ENCODE measurements at places on chromosomes 16 and 17.

DNA sequence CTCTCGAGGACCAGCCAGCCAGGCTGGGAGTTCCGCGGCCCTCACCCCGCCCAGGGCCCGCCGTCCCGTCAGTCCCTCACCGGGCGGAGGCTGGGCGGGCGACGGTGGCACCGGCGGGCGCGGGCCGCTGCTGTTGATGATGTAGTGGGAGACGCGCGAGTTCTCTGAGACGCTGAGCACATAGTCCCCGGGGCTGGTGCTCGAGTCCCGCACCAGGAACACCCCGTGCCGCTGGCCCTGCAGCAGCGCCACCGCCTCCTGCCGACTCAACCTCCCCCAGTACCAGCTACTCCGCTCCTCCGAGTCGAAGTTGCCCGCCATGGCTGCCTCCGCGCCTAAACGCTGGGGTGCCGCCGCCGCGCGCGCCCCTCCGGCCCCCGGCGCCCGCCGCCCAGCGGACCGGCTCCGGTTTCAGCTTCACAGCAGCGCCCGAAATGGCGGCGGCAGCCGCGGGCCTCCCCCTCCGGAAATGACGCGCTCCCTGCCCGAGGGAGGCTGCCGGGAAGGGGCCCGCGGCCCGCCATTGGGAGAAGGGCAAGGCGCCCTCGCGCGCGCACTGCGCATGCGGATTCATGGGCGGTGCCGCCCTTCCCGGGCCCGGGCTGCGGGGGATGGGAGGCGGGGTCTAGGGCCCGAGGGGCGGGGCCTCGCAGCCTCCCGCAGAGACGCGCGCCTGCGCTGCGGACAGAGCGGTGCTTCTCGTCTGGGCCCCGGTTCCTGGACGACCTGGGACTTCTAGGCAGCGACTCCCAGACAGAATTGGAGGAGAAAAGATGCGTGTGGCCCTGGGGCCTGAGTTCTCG is at the start of gene CRK:
TSS of gene CRK (minus strand) at position 436 of the 803 bp plus-strand sequence. CDS start at position 321, 115 bp downstream.
- peak; percentile 71 for DNase-seq

GRCh38 chr17:2215616-2216364 is 87.8 kb downstream of the SMG6 start:
- DNase-seq = no peak

DNA sequence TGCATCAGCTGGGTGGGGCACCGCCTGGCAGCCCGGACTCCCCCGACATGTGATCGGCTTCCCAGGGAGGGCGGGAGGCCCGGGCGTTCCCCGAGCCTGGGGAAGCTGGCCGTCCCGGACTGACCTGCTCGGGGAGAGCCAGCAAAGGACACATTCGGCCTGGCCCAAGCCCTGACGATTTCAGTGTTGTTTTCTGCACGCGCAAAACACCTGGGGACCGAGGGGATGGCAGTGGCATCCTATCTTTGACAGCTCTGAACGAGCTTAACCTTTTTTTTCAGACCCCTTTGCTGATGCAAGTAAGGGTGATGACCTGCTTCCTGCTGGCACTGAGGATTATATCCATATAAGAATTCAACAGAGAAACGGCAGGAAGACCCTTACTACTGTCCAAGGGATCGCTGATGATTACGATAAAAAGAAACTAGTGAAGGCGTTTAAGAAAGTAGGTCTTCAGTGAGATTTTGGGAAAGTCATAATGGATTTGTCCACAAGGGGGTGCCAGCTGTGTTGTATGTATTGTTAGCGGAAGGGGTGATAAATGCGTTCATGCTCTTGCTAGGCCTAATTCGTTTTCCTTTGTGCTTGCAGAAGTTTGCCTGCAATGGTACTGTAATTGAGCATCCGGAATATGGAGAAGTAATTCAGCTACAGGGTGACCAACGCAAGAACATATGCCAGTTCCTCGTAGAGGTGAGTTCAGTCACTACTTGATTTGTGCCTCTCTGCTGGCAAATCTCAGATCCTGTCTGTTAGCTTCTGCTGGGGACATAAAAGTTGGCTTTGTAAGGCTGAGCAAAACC is 1.0 kb downstream of the EIF1 start:
- DNase-seq = no peak

DNA sequence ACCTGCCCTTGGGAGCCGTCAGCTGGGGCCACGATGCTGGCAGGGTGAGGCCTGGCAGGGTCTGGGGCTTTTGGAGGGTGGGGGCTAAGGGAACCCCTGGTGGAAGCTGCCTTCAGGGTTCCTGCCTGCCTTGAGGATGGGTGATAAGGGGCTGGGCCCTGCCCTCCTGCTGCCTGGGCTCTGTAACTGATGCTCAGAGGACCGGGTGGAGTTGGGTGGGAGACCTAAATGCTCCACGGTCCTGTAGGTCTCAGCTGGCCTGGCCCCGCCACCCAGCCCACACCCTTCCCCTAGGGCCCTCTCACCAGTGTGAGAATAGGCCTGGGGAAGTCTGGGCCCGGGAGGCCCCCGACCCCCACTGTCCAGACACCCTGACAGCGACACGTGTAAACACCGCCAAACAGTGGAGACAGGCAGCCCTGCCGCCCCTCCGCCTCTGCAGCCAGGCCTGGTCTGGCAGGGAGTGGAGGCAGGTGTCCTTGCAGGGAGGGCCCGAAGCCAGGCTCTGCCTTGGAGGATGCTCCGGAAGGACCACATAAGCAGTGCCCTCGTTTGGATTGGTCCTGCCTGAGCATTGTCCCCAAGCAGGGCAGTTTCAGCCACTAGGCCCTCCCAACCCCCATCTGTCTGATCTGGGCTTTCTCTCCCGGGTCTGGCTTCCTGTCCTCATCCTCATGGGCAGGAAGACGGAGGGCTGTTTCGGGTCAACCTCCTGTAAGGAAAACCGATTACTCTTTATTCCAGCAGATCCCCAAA is 6.5 kb upstream of the BAHCC1 start:
- DNase-seq = no peak

- DNase-seq = no peak
These were observed 1.5 kb downstream of the GGA2 start for GRCh38 chr16:23508589-23509440.

DNA sequence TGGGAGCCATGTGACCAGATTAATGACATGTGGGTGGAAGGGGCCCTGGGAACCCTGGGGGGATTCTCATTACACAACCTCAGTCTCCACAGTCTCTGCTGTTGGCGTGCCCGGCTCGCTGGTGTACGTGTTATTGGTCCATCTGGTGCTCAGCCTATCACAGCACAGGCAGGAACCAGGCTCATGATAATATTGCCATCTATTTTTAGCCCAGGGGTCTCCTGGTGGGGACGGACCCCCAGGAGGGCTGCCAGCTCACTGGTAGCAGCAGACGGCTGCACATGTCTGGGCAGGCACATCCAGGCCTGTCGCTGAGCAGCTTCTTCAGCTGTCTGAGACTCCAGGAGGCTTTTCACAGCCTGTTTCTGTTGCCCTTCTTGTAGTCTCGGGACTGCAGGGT is 123.8 kb downstream of the RAB11FIP4 start:
- DNase-seq = no peak

- DNase-seq = no peak
These were observed 2.1 kb downstream of the HIRIP3 start for GRCh38 chr16:29993191-29993902.

DNA sequence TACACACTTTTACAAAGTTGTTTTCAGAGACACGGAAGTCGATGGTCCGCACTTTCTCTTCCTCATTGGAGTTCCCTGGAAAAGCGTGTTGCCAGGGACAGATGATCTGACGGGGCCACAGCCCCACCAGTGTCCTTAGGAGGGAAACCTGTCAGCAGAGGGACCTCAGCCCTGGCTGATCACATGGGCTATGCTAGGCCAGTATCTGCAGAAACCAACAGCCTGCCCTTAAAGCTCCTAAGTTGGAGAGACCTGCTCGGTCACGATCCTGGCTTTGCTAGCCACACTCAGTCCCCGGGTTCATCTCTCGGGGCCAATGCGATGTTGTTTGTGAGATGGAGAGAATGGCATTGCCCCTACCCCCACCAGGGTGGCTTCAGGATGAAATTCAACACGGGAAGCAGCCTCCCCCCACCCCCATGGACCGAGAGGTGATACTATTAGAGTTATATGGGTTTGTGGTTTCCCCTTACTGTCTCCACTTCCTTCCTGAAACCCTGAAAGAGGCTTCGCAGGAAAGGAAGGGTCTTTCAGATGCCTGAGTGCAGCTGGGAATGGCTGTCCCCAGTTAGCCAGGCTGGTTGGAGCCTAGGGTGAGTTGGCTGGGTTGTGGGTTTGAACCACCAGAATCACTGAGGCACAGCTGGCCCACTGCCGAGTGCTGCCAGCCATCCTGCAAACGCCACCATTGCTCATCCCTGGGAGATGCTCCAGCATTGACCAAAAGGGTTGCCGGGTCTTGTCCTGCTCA is 16.6 kb downstream of the RMI2 start:
- DNase-seq = no peak

- no peak for DNase-seq
These were observed 12.4 kb upstream of the CACNG4 start for GRCh38 chr17:66952031-66952524.

DNA sequence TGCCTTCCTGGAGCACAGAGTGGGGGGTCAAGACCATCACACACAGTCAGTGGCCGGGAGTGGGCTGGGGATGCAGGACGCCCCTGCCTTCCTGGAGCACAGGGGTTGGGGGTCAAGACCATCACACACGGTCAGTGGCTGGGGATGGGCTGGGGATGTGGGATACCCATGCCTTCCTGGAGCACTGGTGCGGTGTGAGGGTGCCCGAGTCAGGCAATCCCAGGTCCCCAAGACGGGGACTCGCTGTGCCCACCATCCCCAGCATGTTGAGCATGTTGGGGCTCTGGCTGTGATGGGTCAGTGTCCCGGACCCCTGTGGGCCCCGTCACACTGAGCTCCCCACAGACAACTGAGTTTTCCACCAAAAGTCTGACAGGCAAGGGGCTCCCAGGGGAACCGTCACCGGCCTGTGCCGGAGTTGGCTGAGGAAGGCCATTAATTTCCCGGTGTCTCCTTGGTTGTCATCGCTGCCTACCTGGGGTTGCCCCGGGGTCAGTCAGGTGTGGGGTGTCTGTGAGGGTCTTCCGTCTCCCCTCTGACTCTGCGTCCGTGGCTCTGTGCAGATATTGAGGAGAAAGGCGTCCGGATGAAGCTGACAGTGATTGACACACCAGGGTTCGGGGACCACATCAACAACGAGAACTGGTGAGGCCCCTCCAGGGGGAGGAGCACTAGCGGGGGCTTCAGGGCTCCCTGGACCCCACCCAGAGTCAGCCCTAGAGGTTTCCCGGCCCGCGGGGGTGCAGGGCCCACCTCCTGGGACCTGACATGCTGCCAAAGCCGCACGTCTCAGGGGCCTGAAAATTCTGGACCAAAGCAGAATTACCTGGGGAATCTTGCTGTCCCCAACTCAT is 347.1 kb downstream of the SEC14L1 start:
- no peak for DNase-seq

DNA sequence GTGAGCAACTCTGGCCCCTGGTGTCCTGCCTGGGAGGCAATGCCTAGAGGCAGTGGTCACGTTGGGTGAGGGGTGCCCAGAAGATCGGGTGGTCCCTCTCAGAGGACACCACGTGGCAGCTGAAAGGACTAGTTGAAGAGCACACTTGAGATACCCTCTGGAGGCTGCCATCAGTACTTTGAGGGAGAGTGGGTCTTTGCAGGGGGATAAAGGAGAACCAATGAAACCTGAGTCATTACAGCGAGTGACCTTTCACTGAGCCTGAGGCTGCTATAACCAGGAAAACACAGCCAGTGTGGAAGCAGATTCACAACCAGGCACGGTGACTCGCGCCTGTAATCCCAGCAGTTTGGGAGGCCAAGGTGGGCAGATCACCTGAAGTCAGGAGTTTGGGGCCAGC is 18.9 kb downstream of the CA4 start:
- no peak for DNase-seq

DNA sequence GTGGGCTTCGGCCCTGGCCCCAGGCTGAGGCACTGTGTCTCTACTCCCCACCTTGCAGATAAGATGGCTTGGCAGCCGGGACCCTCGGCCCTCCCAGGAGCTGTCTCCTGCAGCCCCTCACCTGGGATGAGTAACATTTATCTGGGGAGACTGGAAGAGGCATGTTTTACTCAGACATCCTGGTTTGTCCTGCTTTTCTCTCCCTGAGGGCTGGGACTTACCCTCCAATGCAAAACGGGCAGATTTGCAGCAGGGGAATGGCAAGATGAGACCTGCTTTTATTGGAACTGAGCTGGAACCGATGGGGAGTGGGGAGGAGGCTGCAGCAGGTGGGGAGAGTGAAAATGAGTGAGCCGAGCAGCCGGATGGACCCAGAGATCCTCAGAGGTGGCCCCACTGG is 27.3 kb upstream of the UBE2G1 start:
- no peak for DNase-seq

DNA sequence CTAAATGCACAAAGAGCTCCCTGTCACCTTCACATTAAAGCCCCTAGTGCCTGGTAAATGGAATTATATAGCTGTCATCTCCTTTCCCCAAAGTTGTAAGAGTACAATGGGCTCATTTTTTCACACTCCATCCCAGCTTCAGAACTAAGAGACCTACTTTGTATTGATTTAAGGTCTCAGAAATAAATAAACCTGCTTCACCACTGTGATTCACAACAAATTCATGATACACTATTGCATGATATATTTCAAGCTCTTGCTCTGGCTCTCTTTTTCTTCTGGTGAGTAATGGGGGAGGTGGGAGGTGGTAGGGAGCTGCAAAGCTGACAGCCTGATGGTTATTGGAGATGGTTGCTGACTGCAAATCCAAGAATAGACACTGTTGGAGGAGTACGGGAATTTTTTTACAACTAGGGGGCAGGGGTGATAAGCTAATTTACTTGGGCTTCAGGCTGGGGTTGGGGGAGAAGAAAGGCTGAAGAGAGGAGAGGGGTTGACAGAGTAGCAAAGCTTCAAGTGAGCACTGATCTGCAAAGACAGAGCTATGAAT is 189.9 kb downstream of the AATF start:
- no peak for DNase-seq

DNA sequence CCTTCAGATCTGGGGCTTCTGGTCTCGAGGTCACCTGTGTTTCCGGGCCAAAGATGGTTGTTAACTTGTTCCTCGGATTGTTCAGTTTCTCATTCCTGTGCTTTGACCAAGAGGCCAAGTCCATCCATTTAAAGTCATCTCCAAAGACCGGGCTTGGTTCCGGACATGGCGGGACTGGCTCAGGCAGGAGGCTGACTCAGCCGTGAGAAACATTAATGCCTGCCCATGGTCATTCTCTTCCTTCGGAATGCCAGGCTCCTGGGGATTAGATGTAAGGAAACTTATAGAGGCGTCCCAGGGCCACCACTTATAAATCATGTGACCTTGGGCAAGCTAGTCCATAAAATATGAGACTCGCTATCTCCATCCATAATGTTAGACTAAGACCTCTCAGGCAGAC is 13.6 kb upstream of the NKD1 start:
- DNase-seq = no peak

DNA sequence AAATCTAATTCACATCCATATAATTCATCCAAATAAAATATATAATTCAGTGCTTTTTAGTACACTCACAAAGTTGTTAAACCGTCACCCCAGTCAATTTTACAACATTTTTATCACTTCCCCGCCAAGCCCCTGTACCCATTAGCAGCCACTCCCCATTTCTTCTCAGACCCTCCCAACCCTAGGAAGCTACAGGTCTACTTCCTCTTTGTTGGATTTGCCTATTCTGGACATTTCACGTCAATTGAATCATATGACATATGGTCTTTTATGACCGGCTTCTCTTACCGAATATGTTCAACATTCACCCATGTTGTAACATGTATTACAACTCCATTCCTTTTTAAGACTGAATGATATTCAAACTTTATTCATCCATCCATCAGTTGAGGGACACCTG is 19.9 kb upstream of the MLKL start:
- no peak for DNase-seq
